ENCODE measurements at places on chromosomes 7 and 10. TPM values are rescaled to one million over a fixed set of nuclear protein-coding genes. Genes with fewer than 3 reads are reported as not detected.

Gene TBX20
- total RNA-seq, result not detected

Gene HABP2
- 0.31 TPM for total RNA-seq

Gene MEOX2
- 0.16 TPM for total RNA-seq

Gene CABCOCO1
- 3.4 TPM for total RNA-seq

Gene RHOBTB1
- total RNA-seq, result 40.6 TPM

Gene PHKG1
- 3.6 TPM for total RNA-seq

Gene DGKI
- total RNA-seq, result 202 TPM

Gene FAM25A
- not detected for total RNA-seq

Gene ATP6V0A4
- total RNA-seq, result 1.2 TPM

Gene RNF148
- 0.78 TPM for total RNA-seq

Gene LLCFC1
- total RNA-seq, result not detected

Gene AOAH
- total RNA-seq, result 3.6 TPM

Gene FOXI2
- not detected for total RNA-seq

Gene PVRIG
- total RNA-seq, result not detected

Gene DENND2A
- 16.4 TPM for total RNA-seq

Gene SLC16A9
- 11.4 TPM for total RNA-seq

Gene TRIM50
- total RNA-seq, result 0.16 TPM

Gene PRLHR
- 4.1 TPM for total RNA-seq

Gene DNAH11
- total RNA-seq, result 1.1 TPM

Gene LRMDA
- 0.62 TPM for total RNA-seq

Gene ERVW-1
- not detected for total RNA-seq

Gene FZD8
- total RNA-seq, result 21.2 TPM

Gene VPS37D
- 21.5 TPM for total RNA-seq

Gene SPDYE3
- total RNA-seq, result not detected

Gene SLC29A3
- 0.78 TPM for total RNA-seq

Gene HDAC9
- 175 TPM for total RNA-seq

Gene NUTM2B
- total RNA-seq, result 2.3 TPM

Gene GIMAP5
- 3.7 TPM for total RNA-seq

Gene OR13A1
- total RNA-seq, result not detected

Gene CRCP
- total RNA-seq, result 52.4 TPM

Gene MRPS16
- 102 TPM for total RNA-seq

Gene GAD2
- 9.7 TPM for total RNA-seq

Gene EIF5AL1
- 0.16 TPM for total RNA-seq

Gene SFTPA1
- total RNA-seq, result 0.16 TPM

Gene SRGN
- 24.8 TPM for total RNA-seq

Gene KCNMA1
- 43.0 TPM for total RNA-seq

Gene PNLIP
- not detected for total RNA-seq

Gene GSTO2
- 0.62 TPM for total RNA-seq

Gene MRC1
- total RNA-seq, result 4.5 TPM

Gene NEUROG3
- total RNA-seq, result not detected
